Heart right ventricle (tissue), 16 donors: ENCODE measurements at places on chromosomes 2 and 18.
A peak's percentile ranks its signal among the peaks of the same experiment; 100 is the strongest.

GRCh38 chr2:132715386-132716351, 45.7 kb upstream of the LYPD1 start:
- no peak overlapping the region for H3K4me3 ChIP-seq
- H3K27ac ChIP-seq: no peak overlapping the region
- H3K27me3 ChIP-seq: no peaks in the 10 kb centered on the region
- H3K36me3 ChIP-seq: no peaks in the 10 kb centered on the region

DNA sequence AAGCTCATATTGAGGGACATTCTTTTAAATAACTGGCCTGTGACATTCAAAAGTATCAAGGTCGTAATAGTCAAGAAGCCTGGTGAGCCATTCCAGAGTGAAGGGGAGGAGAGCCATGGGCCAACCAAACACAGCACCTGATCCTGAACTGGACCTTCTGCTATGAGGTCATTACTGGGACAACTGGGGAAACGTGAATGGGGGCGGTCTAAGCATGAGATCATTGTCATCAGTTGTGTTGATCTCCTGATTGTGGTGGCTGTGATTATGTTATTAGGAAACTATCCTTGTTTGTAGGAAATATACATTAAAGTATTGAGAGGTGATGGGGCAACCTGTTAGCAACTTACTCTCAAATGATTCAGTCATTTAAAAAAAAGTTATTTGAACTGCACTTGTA, 79.3 kb downstream of the FBXO15 start:
- no peak overlapping the region for H3K27ac ChIP-seq
- H3K36me3 ChIP-seq: no peaks in the 10 kb centered on the region
- DNase-seq: no peak
- no peak overlapping the region for H3K4me3 ChIP-seq

- H3K4me1 ChIP-seq: no peaks in the 10 kb centered on the region
- no peaks in the 10 kb centered on the region for H3K36me3 ChIP-seq
- H3K27ac ChIP-seq: no peak overlapping the region
- H3K27me3 ChIP-seq: no peaks in the 10 kb centered on the region
- H3K4me3 ChIP-seq: no peak overlapping the region
Measured at GRCh38 chr2:227214622-227215041, 50.2 kb downstream of the COL4A3 start.

- H3K36me3 ChIP-seq: no peaks in the 10 kb centered on the region
- H3K4me1 ChIP-seq: no peaks in the 10 kb centered on the region
- peak overlapping the region; percentile 20 for H3K27ac ChIP-seq
- H3K27me3 ChIP-seq: no peaks in the 10 kb centered on the region
- DNase-seq: no peak
Measured at GRCh38 chr2:120503206-120503792, 157.4 kb downstream of the INHBB start.

GRCh38 chr18:9719421-9719981, 11.4 kb downstream of the RAB31 start:
- H3K36me3 ChIP-seq: no peaks in the 10 kb centered on the region
- H3K27me3 ChIP-seq: no peaks in the 10 kb centered on the region
- no peak overlapping the region for H3K27ac ChIP-seq
- H3K4me3 ChIP-seq: no peak overlapping the region
- no peak for DNase-seq

DNA sequence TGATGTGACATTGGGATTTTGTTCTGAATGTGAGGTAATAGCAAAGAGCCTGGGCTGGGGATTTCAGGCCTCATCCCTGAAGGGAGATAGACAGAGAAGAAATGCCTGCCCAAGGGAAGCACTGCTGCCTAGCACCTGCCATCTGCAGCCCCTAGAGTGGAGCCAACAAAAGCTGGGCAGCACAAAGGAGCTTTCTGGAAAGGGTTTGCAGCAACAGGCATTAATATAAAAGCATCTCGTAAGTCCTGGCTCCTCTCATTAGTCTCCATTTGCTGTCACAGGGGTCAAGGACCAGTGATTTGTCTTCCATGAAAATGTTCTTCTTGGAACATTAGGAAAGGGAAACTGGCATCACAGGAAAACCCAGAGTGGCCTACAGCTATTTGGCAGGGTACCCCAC, 157.2 kb upstream of the SLC14A2 start:
- no peak for DNase-seq
- H3K27me3 ChIP-seq: no peaks in the 10 kb centered on the region
- no peak overlapping the region for H3K27ac ChIP-seq

GRCh38 chr2:160365716-160366367, 127.8 kb downstream of the RBMS1 start:
- peak; percentile 59 for DNase-seq
- H3K27me3 ChIP-seq: no peaks in the 10 kb centered on the region
- no peak overlapping the region for H3K4me3 ChIP-seq
- H3K27ac ChIP-seq: peak overlapping the region; percentile 70
- H3K36me3 ChIP-seq: no peaks in the 10 kb centered on the region

- no peak overlapping the region for H3K27ac ChIP-seq
- H3K4me3 ChIP-seq: no peak overlapping the region
- DNase-seq: no peak
- peaks cover 31% of the 10 kb centered on the region for H3K36me3 ChIP-seq
- H3K27me3 ChIP-seq: no peaks in the 10 kb centered on the region
- H3K4me1 ChIP-seq: peaks cover 20% of the 10 kb centered on the region
Measured at GRCh38 chr2:172997031-172997430, 78.6 kb upstream of the MAP3K20 start.

GRCh38 chr2:119741001-119741400, 18.7 kb upstream of the PTPN4 start:
- H3K4me1 ChIP-seq: no peaks in the 10 kb centered on the region
- H3K4me3 ChIP-seq: no peak overlapping the region
- no peaks in the 10 kb centered on the region for H3K27me3 ChIP-seq
- H3K27ac ChIP-seq: no peak overlapping the region

- H3K27me3 ChIP-seq: no peaks in the 10 kb centered on the region
- no peaks in the 10 kb centered on the region for H3K36me3 ChIP-seq
- H3K27ac ChIP-seq: peak overlapping the region; percentile 48
- no peak for DNase-seq
- no peaks in the 10 kb centered on the region for H3K4me1 ChIP-seq
Measured at GRCh38 chr2:190718652-190719526, 70.0 kb downstream of the NAB1 start.

DNA sequence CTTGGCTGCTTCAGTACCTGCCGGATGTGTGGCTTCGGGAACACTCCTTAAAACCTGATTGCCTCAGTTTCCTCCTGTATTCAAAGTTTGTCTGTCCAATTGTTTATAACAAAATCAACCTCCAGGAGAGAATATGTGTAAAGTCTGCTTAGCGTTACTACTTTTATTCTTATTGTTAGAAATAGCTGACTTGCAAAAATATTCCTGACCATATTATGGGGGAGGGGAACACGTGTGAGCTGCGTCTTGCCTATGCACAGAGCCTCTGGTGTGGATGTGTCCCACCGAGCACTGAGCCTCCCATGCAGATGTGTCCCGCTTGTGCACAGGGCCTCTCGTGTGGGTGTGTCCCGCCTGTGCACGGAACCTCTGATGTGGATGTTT, 82.5 kb downstream of the DCDC2C start:
- no peaks in the 10 kb centered on the region for H3K36me3 ChIP-seq
- H3K4me1 ChIP-seq: no peaks in the 10 kb centered on the region
- H3K27me3 ChIP-seq: peaks cover 14% of the 10 kb centered on the region
- H3K27ac ChIP-seq: no peak overlapping the region
- DNase-seq: no peak

DNA sequence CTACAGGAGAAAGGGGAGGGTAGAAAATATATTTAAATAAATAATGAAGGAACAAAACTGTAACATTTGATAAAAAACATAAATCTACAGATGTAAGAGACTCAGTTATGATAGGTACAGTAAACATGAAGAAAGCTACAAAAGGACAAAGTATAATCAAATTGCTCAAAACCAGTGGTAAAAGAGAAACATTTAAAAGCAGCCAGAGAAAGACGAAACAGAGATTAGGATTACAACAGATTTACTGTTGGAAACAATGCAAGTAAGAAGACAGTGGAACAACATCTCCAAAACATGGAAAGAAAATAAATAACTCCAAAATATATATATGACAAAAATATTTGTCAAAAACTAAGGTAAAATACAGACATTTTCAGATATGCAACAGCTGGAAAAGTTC, 307.7 kb upstream of the REV1 start:
- H3K27me3 ChIP-seq: no peaks in the 10 kb centered on the region
- no peaks in the 10 kb centered on the region for H3K4me1 ChIP-seq
- DNase-seq: no peak
- no peak overlapping the region for H3K4me3 ChIP-seq
